ENCODE measurements at places on chromosomes 1 and 21.

GRCh38 chr21:34221331-34222030 is 142.3 kb upstream of the KCNE2 start:
- no peak for DNase-seq

- no peak for DNase-seq
Observed at GRCh38 chr1:173267453-173267945, 60.4 kb upstream of the TNFSF4 start.

- no peak for DNase-seq
Observed at GRCh38 chr1:201268604-201269151, 14.6 kb upstream of the PKP1 start.

- DNase-seq, result no peak
Observed at GRCh38 chr1:226064816-226065248, 2.3 kb downstream of the H3-3A start.

- DNase-seq, result no peak
Observed at GRCh38 chr1:11524465-11525150, 45.7 kb downstream of the DISP3 start.

DNA sequence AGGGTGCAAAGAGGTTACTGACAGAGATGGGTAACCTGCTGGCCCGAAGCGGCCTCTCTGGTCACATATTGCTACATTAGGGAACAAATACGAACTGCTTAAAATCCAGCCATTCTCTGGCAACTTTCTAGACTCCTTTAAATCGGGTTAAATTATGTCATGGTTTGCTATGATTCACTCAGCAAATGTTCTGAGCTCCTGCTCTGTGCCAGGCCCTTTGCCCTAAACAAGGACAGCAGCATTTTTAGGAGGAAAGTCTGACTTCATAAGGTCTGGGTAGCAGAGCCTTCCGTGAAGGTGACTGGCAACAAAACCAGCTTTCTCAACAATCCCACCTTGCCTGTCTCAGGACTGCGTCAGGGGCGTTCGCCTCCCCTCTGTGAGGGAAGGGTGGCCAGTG is 15.4 kb downstream of the ZP4 start:
- no peak for DNase-seq

DNA sequence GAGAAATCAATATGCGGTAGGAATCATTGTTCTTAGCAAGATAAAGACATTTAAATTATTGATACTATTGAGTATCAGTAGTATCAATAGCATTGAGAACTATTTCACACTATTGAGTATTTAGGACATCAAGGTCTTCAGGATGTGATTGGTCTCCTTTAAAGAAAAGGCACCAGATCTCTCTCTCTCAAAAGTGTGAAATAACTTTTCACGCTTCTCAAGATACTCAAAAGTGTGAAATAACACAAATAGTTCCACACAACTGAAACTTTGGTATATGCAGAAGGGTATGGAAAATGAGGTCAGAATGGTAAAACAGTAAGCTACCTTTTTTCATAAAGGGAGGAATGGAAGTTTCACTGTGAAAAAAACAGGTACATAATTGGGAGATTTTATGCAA is 6.7 kb upstream of the PYHIN1 start:
- DNase-seq, result no peak
